ENCODE measurements at places on chromosomes 3 and 15. TPM values are rescaled to one million over a fixed set of nuclear protein-coding genes. Genes with fewer than 3 reads are reported as not detected.

GRCh38 chr3:62049033-62049432 lies 324.3 kb downstream of the FEZF2 start:
- no peak overlapping the region for H3K27ac ChIP-seq
- H3K36me3 ChIP-seq = no peaks in the 10 kb centered on the region
- H3K4me3 ChIP-seq = no peak overlapping the region
- DNase-seq = no peak
- no peaks in the 10 kb centered on the region for H3K4me1 ChIP-seq

GRCh38 chr3:174482541-174482940 lies 376.6 kb upstream of the NAALADL2 start:
- no peaks in the 10 kb centered on the region for H3K4me1 ChIP-seq
- H3K4me3 ChIP-seq = no peak overlapping the region
- H3K27me3 ChIP-seq = no peaks in the 10 kb centered on the region

DNA sequence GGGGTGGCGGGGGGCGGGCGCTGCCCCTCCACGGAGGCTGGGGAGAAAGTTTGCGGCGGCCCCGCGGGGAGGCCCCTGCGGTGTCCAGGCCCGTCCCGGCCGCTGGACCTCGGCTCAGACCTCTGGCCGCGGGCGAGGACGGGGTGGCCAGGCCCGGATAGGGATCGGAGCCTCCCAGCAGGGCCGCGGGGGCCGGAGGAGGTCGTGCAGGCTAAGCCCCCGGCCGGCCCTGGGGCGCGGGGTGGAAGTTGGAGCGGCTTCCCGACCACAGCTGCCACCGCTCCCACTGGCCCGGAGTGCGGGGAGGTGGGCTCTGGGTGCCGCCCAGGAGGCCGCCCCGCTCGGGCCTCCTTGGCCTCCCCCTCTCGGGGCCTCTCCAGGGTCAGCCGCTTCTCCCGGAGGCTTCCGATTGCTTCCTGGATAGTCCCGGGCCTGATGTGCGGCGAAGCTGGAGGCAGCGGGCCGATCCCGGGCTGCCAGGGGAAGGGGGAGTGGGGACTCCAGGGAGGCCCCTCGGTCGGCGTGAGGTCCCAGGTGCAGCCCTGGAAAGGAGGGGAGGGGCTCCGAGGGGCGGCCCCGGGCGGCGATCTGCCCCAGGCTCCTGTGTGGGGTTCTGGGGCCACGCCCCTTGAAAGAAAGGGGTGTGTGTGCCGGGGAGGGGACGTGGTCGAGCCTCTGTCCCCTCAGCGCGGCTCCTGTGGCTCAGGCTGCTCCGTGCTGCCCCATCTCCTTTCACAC lies 907 bp downstream of the PLXNA1 start:
- peaks cover 30% of the 10 kb centered on the region for H3K4me1 ChIP-seq
- no peak overlapping the region for H3K27ac ChIP-seq
- H3K4me3 ChIP-seq = peak overlapping the region; percentile 62
- peaks cover 4% of the 10 kb centered on the region for H3K27me3 ChIP-seq
- peaks cover 2% of the 10 kb centered on the region for H3K36me3 ChIP-seq
- no peak for DNase-seq

DNA sequence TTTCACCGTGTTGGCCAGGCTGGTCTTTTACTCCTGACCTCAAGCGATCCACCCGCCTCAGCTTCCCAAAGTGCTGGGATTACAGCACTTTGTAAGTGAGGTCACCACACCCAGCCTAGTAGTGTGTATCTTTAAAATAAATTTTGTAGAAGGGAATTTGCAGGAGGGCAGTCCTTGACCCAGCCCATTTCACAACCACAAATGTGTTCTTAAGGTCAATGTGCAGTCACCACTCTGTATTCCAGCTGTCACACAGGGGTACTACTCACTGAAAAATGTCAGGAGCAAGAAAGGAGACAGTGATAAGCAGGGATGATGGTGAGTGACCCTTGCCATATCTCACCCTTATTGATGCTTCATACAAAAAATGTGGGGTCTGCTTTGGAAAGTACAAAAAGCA lies 98.5 kb downstream of the FRMD5 start:
- peaks cover 7% of the 10 kb centered on the region for H3K27me3 ChIP-seq
- H3K27ac ChIP-seq = no peak overlapping the region
- no peak overlapping the region for H3K4me3 ChIP-seq
- H3K4me1 ChIP-seq = no peaks in the 10 kb centered on the region
- H3K36me3 ChIP-seq = no peaks in the 10 kb centered on the region

GRCh38 chr3:194573680-194574437 lies 59.4 kb downstream of the TMEM44 start:
- H3K27me3 ChIP-seq = peaks cover 10% of the 10 kb centered on the region
- H3K4me3 ChIP-seq = no peak overlapping the region
- no peak overlapping the region for H3K27ac ChIP-seq
- H3K4me1 ChIP-seq = no peaks in the 10 kb centered on the region

GRCh38 chr15:25712192-25712960 lies 150.8 kb downstream of the ATP10A start:
- H3K4me1 ChIP-seq = no peaks in the 10 kb centered on the region
- H3K36me3 ChIP-seq = peaks cover 13% of the 10 kb centered on the region
- no peak overlapping the region for H3K27ac ChIP-seq
- H3K27me3 ChIP-seq = no peaks in the 10 kb centered on the region
- H3K4me3 ChIP-seq = no peak overlapping the region

DNA sequence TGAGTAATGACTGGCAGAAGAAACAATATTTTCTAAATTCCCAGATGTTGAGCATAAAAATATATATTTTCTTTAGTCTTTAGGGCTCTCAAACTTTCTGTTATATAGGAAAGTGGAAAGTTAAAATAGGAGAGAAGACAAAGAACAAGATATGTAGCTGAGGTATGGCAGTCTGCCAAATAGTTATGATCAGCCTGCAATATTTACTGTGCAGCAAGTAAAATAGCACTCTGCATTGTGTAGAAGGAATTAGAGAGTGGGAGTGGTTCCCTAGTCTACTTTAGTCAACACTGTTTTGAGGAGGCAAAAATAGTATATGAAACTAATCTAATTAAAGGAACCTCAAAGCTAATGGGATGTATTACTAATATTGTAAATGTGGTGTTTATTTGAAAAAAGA lies 978.1 kb upstream of the ALCAM start:
- no peak for DNase-seq
- no peaks in the 10 kb centered on the region for H3K4me1 ChIP-seq
- no peak overlapping the region for H3K27ac ChIP-seq

The CX3CR1 gene
- 0.27 TPM for total RNA-seq

The SLCO2A1 gene
- not detected for total RNA-seq

The A4GNT gene
- total RNA-seq = not detected
